ENCODE measurements at places on chromosomes 4 and X.

GRCh38 chr4:147044241-147044640, 98.6 kb upstream of the TTC29 start:
- DNase-seq: no peak

- no peak for DNase-seq
Measured at GRCh38 chr4:167084321-167084720, 150.0 kb downstream of the SPOCK3 start.

- DNase-seq: no peak
Measured at GRCh38 chr4:184199780-184200179, 17.9 kb downstream of the ENPP6 start.

GRCh38 chr4:149951152-149951900, 126.9 kb upstream of the DCLK2 start:
- no peak for DNase-seq

- DNase-seq: no peak
Measured at GRCh38 chr4:69731241-69731640, 29.2 kb downstream of the SULT1B1 start.

- no peak for DNase-seq
Measured at GRCh38 chrX:21960569-21961541, 20.3 kb downstream of the SMS start.

GRCh38 chrX:55007656-55008055, 7.5 kb downstream of the APEX2 start:
- no peak for DNase-seq

GRCh38 chr4:41360921-41361793, 104.4 kb downstream of the UCHL1 start:
- DNase-seq: peak; percentile 68

GRCh38 chr4:153522802-153523094, 56.6 kb downstream of the TMEM131L start:
- no peak for DNase-seq

- DNase-seq: no peak
Measured at GRCh38 chr4:153804722-153805121, 15.8 kb upstream of the SFRP2 start.

Data from Right ventricle myocardium superior (tissue), 1 donor.